ENCODE measurements at places on chromosomes 6 and 20. TPM values are rescaled to one million over a fixed set of nuclear protein-coding genes. Genes with fewer than 3 reads are reported as not detected.

DNA sequence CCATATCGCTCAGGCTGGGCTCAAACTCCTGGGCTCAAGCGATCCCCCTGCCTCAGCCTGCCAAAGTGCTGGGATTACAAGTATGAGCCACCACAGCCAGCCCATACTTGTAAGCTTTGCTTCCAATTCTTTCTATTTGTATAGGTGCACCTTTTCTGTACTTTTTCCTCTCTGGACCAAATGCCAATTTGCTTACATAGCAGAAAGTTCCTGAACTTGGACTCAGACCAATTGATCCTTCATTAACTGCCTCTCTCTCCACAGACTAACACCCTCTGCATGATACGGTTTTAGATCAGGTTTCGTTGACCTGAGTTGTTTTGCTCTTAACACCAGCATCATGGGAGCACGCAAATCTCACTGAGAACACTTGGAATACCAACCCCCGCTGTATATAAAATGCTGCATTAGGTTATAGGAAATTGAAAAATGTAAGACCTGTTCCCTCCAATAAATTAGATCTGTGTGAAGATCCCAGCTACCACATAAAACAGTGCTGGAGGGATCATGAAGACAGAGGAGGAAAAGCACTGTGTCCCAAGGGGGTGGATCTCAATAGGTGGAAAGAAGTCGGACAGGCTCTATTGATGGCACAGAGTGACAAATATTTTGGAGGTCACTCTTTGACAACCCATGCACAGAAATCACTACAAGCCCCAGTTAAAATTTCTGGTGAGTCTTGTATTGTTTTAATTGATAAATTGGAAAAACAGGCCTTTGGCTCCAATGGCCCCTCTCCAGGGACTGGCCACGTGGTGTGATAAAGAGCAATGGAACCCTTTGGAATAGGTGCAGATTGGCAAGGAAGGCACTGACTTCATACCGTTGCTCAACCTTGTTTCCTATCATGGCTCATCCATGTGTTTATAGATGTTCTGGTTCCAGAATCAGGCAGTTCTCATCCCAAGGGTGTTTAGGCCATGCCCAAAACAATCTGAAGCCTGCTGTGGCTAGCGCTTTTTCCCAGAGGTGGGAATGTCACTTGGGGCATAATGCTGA lies 51.2 kb downstream of the ISM1 start:
- no peak for DNase-seq

GRCh38 chr20:52937591-52938100 lies 34.5 kb upstream of the TSHZ2 start:
- peak; percentile 96 for DNase-seq

DNA sequence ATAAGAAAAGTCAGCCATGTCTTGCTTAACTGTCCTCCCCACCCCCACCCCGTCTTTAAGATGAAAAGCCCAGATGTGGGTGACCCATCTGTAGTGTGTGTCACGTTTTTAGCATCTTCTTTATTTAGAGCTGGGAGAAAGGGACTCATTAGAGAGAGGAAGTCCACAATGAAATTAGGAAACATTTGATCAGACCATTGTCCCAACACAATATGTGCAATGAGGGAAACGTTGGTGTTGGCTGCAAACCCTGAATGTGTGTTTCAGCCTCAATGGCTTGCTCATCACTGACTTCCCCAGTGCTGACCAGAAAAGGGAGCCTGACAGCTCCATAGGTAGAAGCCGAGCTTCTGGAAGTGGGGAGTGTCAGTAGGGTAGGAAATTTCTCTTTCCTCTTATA lies 475.7 kb downstream of the CD83 start:
- DNase-seq, result no peak

DNA sequence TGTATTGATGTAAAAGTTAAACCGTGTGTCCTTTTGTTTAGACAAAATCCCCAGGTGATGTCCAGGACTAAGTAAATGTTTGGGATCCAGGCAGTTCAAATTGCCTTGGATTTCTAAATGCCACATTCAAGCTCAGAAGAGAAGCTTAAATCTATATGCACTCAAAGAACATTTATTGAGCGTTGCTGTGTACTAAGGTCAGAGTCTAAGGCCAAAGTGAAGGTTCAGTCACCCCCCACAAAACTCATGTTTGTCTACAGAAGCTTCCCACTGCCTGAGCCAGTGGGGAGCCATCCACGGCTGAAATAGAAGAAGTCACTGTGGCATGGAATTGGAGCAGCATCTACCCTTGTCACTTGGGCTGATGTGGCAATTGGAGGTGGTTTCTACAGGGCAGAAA lies 70.7 kb upstream of the INSM1 start:
- no peak for DNase-seq

- DNase-seq, result peak; percentile 37
Measured at GRCh38 chr6:111799576-111800258, 73.5 kb downstream of the FYN start.

- no peak for DNase-seq
Measured at GRCh38 chr6:102918161-102918560, 1524.7 kb downstream of the GRIK2 start.

GRCh38 chr6:37822851-37823682 lies 3.5 kb downstream of the ZFAND3 start:
- DNase-seq, result no peak

- DNase-seq, result no peak
Measured at GRCh38 chr6:108380876-108381275, 86.0 kb downstream of the AFG1L start.

DNA sequence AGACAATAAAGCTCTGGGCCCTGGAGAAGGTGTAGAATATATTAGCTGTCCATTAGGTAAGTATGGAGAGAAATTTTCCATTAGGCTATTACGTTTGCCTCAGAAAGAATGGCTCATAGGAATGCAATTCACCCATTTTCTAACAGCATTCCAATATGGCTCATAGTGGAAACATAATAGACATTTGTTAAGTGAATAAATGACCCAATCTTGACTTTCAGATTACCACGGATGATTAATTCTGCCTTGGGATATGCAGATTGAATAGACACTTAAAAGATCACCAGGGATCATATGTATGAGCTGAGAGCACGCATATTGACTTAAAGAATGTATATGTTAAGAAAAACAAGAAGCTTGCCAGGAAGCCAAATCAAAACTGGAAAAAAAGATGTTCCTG lies 209.1 kb upstream of the CDYL start:
- DNase-seq, result peak; percentile 70

GNAS-AS1 gene
- total RNA-seq, result 1.0 TPM

NT5DC1 gene
- total RNA-seq, result 7.4 TPM

ABHD16B gene
- total RNA-seq, result not detected

KCNG1 gene
- total RNA-seq, result 4.5 TPM

GJA10 gene
- not detected for total RNA-seq

All from M059J (cell line).